ENCODE measurements at places on chromosomes 2 and 18. TPM values are rescaled to one million over a fixed set of nuclear protein-coding genes. Genes with fewer than 3 reads are reported as not detected.

DNA sequence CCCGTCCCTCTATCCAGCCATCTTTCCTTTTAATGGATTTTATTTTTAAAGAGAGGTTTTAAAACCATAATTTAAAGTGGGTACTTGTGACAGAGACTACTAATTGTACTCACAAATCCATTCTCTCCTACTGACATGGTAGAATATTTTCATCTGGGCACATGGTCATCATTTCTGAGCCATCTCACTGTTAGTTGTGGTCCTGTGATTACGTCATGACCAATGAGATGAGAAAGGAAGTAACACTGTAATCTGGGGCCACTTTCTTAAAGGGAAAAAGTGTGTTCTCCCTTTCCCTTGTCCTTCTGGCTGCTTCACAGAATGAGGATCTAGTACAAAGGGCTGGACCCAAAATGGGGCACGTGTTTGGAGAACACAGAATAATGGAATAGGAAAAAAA lies 538.7 kb downstream of the CMPK2 start:
- DNase-seq, result no peak

- DNase-seq, result no peak
Measured at GRCh38 chr18:47970664-47971531, 40.4 kb upstream of the SMAD2 start.

- no peak for DNase-seq
Measured at GRCh38 chr2:84443477-84443876, 15.6 kb downstream of the SUCLG1 start.

DNA sequence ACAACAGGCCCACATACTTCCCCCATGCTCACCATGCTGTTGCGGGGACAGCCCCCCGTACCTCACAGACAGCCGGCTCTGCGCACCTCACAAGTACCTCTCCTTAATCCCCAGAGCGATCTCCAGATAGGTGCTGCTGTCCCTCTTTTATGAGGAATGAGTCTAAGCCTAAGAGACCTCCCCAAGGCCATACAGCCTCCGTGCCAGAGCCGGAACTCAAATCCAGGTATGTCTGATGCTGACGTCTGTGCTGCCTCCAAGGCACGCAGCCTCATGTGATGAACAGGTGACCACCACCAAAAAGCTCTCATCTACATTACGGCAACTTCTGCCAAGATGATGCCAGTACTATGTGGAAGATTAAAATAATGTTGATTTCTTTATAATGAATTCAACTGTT lies 85.2 kb downstream of the EIPR1 start:
- DNase-seq, result no peak

- no peak for DNase-seq
Measured at GRCh38 chr2:217941886-217942728, 60.7 kb downstream of the TNS1 start.

- no peak for DNase-seq
Measured at GRCh38 chr2:168645696-168646338, 156.6 kb upstream of the NOSTRIN start.

DNA sequence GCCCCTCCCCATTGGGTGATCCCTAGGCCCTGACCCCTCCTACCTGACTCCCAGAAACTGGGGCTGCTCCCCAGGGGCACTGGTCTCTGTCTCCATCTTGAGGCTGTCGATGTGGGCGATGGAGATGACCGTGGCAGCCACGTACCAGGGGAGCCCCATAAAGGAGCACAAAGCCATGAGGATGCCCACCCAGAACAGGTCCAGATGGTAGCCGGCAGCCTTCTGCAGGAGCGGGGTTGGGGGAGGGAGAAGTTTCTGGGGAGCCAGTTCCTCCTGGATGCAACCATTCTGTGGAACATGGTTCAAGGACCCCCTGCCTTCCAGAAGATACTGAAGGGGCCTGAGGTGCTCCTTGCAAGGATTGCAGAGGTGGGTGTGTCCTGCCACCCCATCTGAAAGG lies 34.0 kb downstream of the MTHFD2 start:
- no peak for DNase-seq

GRCh38 chr2:237799060-237799428 lies 465 bp downstream of the RBM44 start:
- DNase-seq, result no peak

DNA sequence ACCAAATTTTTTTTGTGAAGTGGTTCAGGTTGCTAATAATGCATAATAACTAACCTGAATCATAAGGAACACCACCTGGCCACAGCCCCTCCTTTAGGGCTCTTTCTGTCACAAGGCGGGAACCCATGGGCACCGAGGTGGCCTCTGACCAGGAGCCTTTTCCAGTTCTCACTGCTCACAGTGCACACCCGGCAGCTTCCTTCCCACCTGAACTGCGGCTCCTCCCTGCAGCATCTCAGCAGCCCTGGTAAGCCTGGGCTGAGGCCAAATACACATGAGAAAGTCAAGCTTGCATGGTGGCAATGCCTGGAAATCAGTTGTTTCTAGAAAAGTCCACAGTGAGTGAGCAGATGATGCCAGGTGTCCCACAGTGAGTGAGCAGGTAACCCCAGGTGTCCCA lies 77.6 kb upstream of the SNTG2 start:
- no peak for DNase-seq

GRCh38 chr2:128797533-128797932 lies 478.9 kb upstream of the HS6ST1 start:
- no peak for DNase-seq

GRCh38 chr2:144041612-144042011 lies 478.3 kb downstream of the ZEB2 start:
- no peak for DNase-seq

DNA sequence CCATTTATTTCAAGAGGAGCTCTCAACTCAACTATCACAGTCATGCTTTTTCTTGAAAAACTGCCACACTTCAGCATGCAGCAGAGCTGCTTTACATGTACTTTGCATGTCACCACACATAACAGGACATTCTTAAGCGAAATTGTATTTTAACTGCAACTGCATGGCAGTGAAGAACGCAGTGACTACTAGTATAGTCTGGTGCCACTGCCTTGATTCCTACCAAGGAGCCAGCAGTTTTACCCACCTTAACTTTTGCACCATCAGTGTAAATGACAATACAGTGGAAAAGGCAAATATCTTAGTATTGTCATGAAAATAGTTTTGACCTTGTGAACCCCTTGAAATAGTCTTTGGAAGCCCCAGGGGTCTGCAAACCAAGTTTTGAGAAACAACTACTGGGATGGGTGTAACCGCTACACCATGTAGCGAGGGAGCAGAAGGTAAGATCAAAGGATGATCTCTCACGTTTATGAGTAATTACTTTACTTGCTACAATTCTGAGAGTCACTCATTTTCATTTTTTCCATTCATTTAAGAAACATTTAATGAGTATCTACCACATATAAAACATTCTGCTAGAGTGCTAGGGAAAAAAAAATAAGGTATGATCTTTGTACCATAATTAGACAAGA lies 32.3 kb upstream of the MPP4 start:
- DNase-seq, result no peak

- no peak for DNase-seq
Measured at GRCh38 chr18:59374128-59374527, 15.1 kb upstream of the LMAN1 start.

GRCh38 chr2:85890522-85891176 lies 1.9 kb upstream of the ST3GAL5 start:
- no peak for DNase-seq

DNA sequence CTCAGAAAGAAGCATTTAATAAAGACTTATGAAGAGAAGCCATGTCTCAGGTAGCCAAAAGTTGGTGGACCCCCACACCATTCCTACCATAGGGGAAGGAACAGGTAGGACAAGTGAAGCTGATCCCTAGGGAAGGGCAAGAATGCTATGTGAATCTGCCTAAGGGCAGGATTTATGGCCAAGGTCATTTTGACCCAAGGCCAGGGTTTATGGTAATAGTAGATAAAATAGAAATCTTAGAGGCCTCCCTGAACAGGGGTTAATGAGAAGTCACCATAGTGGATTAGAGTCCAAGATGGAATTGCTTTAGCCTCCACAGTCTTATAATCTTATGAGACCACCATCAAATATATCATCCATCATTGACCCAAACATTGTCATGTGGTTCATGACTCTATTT lies 26.0 kb upstream of the UBE2F start:
- no peak for DNase-seq

DNA sequence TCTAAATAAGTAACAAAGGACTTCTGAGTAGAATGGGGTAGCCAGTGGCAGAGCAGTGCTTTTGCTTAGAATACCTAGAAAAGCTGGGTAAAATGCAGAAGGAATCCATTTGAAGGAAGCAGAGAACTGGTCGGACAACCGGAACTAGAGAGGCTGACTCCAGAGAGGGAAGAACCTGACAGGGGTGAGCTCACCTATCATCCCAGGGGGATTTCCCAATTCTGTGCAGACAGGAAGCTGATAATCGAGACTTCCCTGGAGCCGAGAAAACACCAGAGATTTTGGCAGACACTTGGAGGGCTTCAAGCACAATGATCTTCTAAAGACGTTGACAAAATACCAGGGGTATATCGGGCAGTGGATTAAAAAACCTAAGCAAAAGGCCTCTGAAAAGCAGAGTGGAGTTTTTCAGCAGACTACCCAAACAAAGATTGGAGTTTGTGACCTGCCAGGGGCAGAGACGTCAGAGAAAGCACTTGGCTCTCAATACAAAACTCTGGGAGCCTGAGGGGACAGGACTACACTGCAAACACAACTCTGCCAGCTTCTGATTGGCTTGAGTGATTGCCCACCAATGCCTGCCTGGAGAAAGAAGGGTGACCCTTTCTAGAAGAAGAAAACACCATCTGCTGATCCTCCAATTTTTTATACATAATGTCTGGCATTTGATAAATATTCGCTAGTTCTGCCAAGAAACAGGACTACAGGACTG lies 67.5 kb upstream of the TTN start:
- no peak for DNase-seq

GRCh38 chr2:55011831-55012671 lies 38.2 kb downstream of the RTN4 start:
- DNase-seq, result no peak

DNA sequence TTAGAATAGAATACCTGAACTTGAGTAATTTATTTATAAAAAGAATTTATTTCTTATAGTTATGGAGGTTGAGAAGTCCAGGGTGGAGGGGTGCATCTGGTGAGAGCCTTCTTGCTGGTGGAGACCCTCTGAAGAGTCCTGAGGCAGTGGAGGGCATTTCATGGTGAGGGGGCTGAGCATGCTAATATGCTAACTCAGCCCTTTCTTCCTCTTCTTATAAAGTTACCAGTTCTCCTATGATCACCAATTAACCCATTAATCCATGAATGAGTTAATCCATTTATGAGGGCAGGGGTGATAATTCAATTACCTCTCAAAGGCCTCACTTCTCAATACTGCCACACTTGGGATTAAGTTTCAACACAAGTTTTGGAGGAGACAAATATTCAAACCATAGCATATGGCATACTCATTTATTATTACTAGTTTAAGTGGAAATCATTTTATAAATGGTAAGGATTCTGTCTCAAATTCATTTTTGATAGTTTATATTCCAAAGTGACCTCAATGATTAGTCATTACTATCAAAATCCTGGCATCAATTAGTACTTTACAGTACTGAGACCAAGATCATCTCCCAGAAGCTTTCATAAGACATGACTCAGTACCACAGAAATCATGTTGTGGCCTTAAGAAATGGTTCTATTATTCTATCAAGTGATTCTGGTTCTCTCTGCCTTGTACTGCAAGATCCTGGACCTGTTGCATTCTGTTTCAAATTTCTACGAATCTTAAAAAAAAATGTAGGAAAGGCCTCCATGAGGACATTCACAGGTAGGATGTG lies 5.5 kb downstream of the ZNF396 start:
- no peak for DNase-seq

GRCh38 chr2:101515477-101515876 lies 40.6 kb upstream of the RFX8 start:
- DNase-seq, result no peak

DNA sequence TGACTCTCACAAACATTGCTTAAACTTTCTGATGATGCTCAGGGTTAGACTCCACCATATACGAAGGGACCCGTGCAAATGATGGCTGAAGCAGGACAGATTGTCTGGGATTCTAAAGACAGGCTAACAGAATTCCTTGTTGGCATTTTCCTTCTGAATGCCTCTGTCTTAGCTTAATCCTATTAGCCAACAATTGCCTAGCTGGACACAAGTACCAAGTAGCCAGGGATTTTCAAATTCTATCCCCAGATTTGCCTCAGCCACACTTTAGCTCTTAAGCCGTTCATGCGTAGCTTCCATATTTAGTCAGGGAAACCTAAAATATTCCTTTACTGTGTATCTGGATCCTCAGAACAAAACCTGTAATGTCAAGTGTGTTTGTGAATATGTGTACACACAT lies 40.0 kb downstream of the COL4A3 start:
- DNase-seq, result no peak

DNA sequence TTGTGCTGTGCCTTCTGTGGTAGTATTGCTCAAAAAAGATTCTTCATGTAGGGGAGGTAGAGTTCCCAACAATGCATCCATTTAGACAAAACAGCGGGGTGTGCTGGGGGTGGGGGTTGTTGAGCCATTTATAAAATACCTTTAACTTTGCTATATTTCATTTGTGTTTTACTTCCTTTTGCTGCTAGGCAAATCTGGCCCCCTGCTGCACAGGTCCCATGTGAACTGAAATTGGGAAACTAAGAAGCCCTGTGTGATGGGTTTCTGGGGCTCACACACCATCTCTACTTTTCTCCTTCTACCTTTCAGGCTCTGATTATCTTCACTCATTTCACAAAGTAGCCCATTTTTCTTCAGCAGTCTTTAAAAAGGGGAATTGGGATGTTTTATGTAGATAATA lies 52.7 kb upstream of the ITGA4 start:
- no peak for DNase-seq

- DNase-seq, result no peak
Measured at GRCh38 chr2:149616681-149617456, 29.3 kb upstream of the MMADHC start.

GRCh38 chr2:172339371-172340010 lies 87.9 kb upstream of the ITGA6 start:
- no peak for DNase-seq

- DNase-seq, result no peak
Measured at GRCh38 chr18:78721238-78721875, 258.3 kb upstream of the SALL3 start.

DNA sequence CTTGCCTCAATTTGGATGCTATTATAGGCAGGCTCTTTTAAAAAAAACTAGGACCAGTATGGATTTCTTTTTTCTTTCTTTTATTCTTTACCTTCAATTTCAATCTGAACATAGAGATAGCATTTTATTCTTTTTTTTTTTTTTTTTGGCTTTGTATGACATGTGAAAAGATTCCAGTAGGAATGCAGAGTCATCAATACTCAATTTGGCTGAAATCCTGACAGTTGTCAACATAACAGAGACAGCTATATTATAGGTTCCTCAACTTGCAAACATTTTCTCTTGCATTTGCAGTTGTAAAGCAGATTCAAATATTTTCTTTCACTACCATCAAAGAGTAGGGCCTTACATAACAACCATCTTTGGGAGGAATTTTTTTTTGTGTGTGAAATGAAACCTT lies 334.4 kb downstream of the LRP1B start:
- no peak for DNase-seq

The CYP27A1 gene
- 1.2 TPM for total RNA-seq

The SERPINB3 gene
- not detected for total RNA-seq

The NTSR2 gene
- total RNA-seq, result not detected

The LOXHD1 gene
- not detected for total RNA-seq

The C2orf78 gene
- total RNA-seq, result not detected

The TRIM54 gene
- total RNA-seq, result 0.22 TPM

The G6PC2 gene
- total RNA-seq, result not detected

The ACADL gene
- not detected for total RNA-seq

The RSAD2 gene
- total RNA-seq, result 0.85 TPM

The ALK gene
- not detected for total RNA-seq

The SLC9A4 gene
- total RNA-seq, result not detected

The EML6 gene
- 2.3 TPM for total RNA-seq

The SCN2A gene
- not detected for total RNA-seq

The ZSWIM2 gene
- total RNA-seq, result not detected

The OSBPL6 gene
- 1.6 TPM for total RNA-seq

Measured in CD8-positive, alpha-beta memory T cell (primary cell).